ENCODE measurements at places on chromosomes 5 and 9.

GRCh38 chr5:81554647-81555046 lies 160.7 kb upstream of the ACOT12 start:
- DNase-seq: no peak

- no peak for DNase-seq
Measured at GRCh38 chr5:172410662-172411483, 43.5 kb downstream of the SH3PXD2B start.

DNA sequence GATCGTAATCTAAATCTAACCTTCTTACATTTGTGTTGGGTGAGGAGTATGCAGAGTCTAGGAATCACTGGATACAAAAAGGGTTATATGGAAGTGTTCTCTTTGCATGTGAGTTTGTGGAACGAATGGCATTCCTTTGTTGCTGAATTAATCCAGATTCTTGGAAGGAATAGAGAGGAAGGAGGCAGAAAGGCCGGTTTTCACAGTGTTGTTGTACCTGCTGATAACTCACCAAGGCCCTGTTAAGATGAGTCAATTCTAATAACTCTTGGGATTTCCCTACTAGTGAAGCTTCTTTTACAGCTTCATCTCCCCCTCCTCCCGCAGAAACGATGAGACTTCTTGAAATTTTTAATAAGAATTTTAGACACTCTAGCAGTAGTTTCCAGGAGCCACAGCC lies 84.0 kb downstream of the ZSWIM6 start:
- DNase-seq: no peak

DNA sequence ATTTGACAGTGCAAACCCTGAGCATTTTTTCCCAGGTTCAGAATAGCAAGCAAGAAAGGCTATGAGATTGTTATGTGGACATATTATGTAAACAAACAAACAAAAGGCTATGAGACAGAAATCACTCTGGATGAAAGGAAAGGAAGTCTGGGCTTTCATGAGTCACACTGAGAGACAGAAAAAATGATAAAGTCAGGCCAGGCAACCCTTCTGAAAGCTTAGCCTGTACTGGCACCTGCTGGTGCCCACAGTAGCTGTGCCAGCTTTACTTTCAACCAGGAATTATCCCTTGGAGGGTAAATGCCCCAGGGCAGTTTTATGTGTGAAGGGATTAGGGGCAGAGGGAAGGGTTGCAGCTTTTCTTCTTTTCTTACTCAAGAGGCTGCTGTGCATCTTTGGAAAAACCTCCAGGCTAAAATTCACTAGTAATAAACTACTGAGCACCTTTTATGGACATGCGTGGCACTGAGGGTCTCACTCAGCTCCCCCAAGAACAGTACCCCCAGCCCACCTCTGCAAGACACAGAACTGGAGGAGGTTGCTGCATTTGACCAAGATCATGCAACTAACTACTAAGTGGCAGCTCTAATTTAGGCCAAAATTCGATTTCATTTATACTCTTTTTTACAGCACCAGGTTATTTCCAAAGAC lies 41.7 kb downstream of the ACTL7B start:
- DNase-seq: no peak

GRCh38 chr9:28234133-28234893 lies 661.0 kb upstream of the C9orf72 start:
- no peak for DNase-seq

DNA sequence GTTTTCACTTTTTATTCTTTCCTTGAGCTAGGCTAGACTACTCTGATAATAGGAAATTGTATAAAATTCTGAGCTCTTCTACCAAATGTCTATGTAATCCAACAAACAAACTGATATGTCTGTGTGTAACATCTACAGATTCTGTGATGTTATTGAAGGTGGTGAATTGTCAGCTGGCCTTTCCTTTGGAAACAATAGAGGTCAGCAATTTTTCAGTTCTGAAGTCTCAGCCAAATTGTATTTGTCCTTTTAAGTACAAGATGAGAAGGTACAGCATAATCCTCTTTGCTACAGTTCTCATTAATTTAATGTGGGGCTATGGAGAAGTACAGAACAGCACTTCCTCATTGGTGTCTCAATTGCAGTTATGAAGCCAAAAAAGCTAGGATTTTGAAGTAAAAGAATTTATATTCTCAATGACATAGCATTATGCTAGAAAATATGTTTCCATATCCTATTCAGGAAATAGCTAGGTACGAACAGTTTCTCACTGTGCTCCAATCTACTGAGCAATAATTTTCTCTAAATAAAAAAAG lies 198.0 kb downstream of the HINT1 start:
- DNase-seq: no peak

- no peak for DNase-seq
Measured at GRCh38 chr5:56482363-56482762, 249.2 kb upstream of the ANKRD55 start.

DNA sequence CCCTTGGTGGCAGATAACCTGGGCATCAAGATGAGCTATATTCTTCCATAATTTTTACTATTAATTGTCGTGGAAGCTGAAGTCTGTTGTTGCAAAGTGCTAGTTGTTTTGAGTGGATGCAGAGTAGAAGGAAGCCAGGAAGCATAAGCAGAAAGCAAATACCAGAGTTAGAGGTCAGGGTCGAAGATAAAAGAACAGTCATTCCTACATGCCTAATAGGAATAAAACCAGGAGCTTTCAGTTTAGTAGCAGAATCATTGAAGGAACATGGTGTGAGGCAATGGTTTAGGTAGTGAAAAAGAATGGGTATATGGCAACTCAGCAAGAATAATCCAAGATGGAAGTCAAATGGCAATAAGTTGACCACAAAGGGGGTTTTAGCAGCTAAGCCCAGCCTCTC lies 121.6 kb upstream of the FST start:
- no peak for DNase-seq

DNA sequence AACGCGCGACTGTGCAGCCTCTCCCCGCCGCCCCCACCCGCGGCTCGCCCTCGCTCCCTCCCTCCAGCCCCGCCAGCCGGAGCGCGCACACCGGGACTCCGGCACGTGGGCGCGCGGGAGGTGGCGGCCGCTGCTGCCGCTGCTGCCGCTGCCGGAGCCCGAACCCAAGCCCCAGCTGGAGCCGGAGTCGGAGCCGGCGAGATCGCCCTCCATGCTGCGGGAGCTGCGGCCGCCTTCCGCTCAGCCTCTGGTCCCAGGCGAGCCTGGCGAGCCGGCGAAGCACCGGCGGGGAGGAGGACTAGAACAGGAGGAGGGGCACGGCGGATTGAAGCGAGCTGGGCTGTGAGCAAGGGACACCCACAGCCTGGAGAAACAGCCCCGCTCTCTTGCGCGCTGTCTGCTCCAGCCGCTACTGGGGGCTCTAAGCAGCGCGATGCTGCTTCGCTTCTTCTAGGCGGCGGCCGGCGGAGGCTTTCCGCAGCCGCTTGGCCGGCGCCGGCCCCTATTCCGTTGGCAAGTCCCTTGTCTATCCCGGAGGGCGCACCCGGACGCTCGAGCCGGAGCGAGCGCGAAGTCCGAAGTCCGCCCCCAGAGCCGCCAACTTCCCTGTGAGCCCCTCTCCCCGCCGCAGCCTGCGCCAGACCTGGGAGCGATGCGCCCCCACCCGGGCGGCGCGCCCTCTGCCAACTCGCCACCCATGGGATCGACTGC lies 598.7 kb upstream of the SGCD start:
- DNase-seq: no peak

DNA sequence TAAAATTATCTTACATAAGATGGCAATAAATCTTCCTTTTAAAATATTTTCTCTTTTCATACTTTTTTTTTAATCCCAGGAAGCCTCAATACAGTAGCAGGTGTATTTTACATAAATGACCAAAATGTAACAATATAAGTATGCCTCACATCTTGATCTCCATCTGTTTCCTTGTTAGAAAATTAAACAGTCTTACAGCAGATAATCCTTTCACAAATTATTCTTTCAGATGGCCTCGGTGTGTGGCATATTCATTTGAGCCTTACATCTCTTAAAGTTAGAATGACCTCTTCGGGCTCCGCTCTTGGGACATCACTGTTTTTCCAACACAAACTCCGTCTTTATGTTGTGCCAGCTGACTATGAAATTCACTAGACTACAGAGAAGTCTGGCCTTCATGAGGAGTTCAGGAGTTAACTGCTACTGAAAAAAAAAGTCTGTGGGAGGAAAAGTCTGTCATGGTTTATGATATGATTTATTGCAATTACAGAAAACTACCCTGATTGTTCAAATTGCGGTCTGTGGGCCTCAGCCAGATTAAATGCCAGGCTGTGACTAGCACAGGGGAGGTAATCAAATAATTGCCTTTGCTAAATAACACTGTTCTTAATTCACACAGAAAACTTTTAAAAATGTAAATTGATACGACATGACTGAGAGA lies 292.9 kb upstream of the PUM3 start:
- no peak for DNase-seq

- DNase-seq: no peak
Measured at GRCh38 chr5:149550594-149551226, 529 bp downstream of the CSNK1A1 start.

DNA sequence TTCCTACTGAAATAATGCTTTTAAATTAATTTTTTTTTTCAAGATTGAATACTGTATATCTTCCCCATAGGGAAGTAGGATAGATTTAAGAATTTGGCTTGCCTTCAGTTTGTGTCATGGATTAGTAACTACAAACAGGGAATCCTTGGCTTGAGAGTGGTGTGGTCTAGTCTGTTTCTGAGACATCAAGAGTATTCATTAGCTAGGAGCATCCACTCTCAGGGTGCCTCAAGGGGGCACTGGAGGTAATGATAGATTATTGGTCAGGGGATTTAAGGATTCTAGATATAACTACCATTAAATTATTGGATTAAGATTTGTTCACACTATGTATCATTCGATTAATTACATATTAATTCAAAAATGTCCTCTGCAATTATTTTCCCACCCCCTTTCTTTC lies 91.8 kb upstream of the TXNDC8 start:
- no peak for DNase-seq

DNA sequence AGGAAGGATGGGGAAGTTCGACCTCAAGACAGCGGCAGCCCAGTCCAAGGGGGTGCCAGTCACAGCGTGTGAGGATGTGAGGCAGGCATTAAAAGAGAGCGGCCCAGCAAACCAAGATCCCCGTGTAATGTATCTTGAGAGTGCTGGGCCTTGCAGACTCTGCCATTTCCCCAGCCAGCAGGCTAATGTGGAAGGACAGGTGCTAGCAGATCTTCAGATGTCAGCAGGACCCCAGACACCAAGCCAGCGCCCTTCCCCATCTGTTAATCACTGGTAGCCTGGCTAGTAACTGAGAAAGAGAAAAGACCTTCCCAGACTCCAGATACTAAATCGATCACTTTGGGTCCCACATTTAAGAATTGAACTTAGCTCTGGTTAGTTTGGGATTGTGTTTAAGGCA lies 62.2 kb downstream of the NTRK2 start:
- DNase-seq: no peak

- no peak for DNase-seq
Measured at GRCh38 chr9:120932086-120932823, 5.7 kb upstream of the TRAF1 start.

DNA sequence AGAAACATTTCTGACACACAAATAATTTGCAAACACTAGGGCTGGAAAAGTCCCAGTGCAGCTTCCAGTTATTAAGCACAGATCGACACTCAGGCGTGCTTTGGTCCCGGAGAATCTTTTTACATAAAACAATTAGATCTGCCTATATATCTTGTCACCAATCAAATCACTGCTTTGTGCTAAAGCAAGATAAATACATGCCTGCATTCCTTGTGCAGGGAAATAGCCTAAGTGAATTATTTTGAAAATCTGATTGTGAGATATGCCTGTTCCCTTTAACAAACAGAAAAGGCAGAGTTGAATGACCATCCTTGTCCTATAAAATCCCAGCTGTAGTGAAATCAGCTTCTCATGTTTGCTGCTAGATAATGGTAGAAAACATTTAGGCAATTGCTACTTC lies 604.4 kb downstream of the CCDC171 start:
- no peak for DNase-seq

DNA sequence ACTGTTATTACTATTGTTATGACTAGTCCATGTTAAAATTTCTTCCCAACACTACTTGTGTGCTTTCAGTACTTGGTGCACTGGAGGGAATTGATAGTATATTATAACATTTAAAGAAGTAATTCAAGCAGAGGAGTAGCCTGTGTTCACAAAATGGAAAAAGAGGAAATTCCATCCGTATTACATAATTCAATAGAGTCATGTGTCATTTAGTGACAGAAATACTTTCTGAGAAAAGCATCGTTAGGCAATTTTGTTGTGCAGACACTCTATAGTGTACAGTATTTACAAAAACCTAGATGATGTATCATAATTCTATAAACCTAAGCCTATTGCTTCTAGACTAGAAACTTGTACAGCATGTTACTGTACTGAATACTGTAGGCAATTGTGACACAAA lies 78.3 kb upstream of the PCSK5 start:
- DNase-seq: no peak

DNA sequence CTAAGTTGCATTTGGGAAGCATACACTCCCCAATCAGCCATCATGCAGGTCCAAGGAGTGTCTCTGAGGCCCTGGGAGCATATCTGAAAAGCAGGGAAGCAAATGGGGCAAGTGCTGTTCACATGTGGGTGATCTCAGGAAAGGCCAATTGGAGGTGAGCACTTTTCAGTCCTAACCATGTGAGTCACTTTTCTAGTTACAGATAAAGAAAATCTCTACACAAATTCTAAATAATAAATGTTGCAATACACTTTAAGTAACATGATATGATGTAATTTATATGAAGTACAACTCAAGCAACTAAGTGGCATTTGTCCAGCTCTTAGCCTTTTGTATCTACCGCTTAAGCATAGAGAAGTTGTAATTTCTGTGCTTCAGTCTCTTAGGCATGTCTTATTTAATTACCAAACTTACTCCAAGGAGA lies 18.4 kb downstream of the ADAMTS16 start:
- no peak for DNase-seq

- DNase-seq: no peak
Measured at GRCh38 chr9:132775720-132776119, 102.4 kb downstream of the AK8 start.
